Progenitor cell of endocrine pancreas (in vitro differentiated cells): ENCODE measurements at places on chromosomes 6 and 20. TPM values are rescaled to one million over a fixed set of nuclear protein-coding genes. Genes with fewer than 3 reads are reported as not detected.

- H3K4me1 ChIP-seq = no peaks in the 10 kb centered on the region
- no peak for DNase-seq
- H3K27me3 ChIP-seq = peaks cover 4% of the 10 kb centered on the region
- H3K27ac ChIP-seq = no peak overlapping the region
These were observed 370.2 kb upstream of the EPHA7 start for GRCh38 chr6:93789532-93789931.

DNA sequence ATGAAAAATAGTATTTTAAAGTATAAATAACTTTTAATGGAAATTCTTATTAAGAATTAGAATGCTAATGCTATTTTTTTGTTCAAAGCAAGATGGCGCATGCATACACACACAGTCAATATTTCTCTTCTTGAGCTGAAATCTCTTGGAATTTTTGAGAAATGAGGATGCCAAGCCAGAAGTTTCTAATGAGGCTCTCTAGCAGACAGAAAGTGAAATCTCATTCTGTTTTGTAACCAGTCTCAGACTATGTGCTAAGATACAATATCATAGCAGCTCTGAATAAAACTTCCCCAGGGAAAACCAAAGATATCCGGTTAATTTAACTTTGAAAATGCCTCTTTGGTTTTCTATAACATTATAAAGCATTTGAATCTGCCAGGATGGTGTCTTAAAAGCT is 97.2 kb upstream of the HDAC2 start:
- no peak overlapping the region for H3K4me3 ChIP-seq
- H3K4me1 ChIP-seq = no peaks in the 10 kb centered on the region
- no peak for DNase-seq
- H3K36me3 ChIP-seq = no peaks in the 10 kb centered on the region

DNA sequence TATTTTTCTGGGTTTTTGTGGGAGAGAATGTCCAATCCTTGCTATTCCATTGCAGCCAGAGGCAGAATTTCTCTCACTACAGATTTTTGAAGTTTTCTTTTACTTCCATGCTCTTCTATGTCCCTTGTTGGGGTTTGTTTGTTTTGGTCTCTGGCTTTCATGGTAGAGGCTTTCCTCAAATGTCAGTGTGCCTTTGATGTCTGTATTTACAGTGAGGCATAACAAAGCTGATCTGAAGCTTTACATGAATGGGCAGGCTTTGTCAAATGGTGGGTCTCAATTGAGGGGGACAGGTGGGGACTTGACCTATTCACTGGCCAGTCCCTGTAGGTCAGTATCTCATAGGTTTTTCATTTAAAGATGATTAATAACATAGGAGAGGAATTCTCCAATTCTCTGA is 8.6 kb upstream of the CARMIL1 start:
- H3K27me3 ChIP-seq = no peaks in the 10 kb centered on the region
- DNase-seq = no peak
- peaks cover 2% of the 10 kb centered on the region for H3K4me1 ChIP-seq
- H3K4me3 ChIP-seq = no peak overlapping the region
- no peaks in the 10 kb centered on the region for H3K36me3 ChIP-seq

GRCh38 chr6:42197555-42198362 is 3.0 kb upstream of the GUCA1B start:
- no peak overlapping the region for H3K27ac ChIP-seq
- H3K4me3 ChIP-seq = no peak overlapping the region
- H3K36me3 ChIP-seq = peaks cover 6% of the 10 kb centered on the region
- H3K4me1 ChIP-seq = peaks cover 10% of the 10 kb centered on the region
- H3K27me3 ChIP-seq = peaks cover 3% of the 10 kb centered on the region

DNA sequence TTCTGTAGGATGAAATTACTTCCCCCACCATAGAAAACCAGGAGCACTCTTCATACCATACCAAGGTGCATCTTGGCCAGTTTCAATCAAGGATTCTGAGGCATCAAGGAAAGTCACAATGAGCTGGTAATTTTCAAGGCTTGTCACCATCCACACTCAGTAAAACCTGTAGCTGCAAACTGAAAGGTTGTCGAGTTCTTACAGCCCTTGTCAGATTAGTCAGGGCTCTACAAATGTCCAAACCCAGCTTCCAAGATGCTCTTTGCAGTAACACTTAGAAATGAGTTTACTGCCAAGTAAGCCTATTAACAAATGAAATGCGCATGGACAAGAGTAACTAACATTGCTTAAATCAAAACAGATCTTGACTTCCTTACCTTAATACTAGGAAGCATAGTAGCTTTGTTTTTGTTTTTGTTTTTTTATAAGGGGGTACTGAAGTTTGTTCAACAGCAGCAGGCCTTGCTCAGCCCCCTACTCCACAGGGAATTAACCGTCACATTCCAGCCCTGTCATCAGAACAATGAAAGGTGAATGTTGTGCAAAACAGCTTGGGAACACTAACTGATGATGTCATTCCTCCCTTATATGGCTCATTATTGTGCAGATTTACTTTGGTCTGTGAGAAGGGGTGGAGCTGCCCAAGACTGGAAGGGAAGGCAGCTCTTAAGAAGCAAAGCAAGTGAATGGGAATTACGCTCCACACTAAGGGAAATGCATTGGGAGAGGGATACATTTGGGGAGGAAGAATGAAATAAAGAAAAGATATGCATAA is 49.9 kb upstream of the TMEM30A start:
- H3K27me3 ChIP-seq = no peaks in the 10 kb centered on the region
- DNase-seq = no peak
- peaks cover 13% of the 10 kb centered on the region for H3K4me1 ChIP-seq
- H3K4me3 ChIP-seq = no peak overlapping the region

- DNase-seq = no peak
- H3K4me1 ChIP-seq = peaks cover 8% of the 10 kb centered on the region
- H3K27ac ChIP-seq = no peak overlapping the region
- peaks cover 6% of the 10 kb centered on the region for H3K27me3 ChIP-seq
- no peak overlapping the region for H3K4me3 ChIP-seq
These were observed 9.2 kb downstream of the SLCO4A1 start for GRCh38 chr20:62651285-62652021.

DNA sequence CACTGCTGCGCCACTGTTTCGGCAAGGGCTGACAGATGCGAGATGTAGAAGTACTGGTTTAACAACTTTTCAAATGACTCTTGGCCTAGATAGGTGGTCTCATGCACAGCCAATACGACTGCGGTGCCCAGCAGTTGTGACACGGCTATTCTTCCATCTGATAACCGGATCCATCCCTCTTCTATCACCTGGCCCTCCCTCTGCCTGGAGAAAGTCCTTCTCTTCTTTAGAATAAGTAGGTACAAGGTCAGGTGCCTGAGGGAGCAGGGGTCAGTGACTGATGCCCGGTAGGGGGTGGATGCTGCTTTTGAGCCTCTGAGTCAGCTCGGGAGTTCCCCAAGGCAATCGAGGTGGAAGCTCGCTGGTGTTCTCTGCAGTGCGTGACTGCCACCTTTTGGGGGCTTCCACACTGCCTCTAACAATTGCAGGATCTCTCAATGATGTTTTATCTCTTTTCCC is 166.8 kb upstream of the GRIK2 start:
- no peaks in the 10 kb centered on the region for H3K4me1 ChIP-seq
- no peak overlapping the region for H3K4me3 ChIP-seq
- H3K27ac ChIP-seq = peak overlapping the region; percentile 45
- peak; percentile 9 for DNase-seq
- H3K36me3 ChIP-seq = no peaks in the 10 kb centered on the region

GRCh38 chr6:25971187-25971821 is 8.7 kb downstream of the TRIM38 start:
- no peak overlapping the region for H3K4me3 ChIP-seq
- peaks cover 18% of the 10 kb centered on the region for H3K4me1 ChIP-seq
- DNase-seq = no peak
- no peak overlapping the region for H3K27ac ChIP-seq
- H3K27me3 ChIP-seq = no peaks in the 10 kb centered on the region
- H3K36me3 ChIP-seq = peaks cover 29% of the 10 kb centered on the region

DNA sequence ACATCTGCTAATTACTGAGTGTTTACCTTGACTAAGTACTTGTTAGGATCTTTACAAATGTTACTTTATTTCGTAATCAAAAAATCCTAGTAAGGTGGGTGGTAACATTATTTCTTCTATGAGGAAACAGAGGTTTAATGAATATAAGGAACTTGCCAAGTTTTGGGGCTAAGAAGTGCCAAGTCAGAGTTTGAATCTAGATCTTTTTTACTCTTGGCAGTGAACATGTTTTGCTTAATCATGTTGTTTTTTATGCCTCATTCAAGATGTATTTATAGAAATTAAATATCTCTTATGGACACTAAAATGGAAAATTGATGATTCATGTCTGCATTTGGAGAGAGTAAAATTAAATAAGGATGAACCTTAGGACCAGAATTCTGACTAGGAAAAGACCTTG is 393.7 kb downstream of the UTRN start:
- no peak overlapping the region for H3K27ac ChIP-seq
- no peak overlapping the region for H3K4me3 ChIP-seq
- no peaks in the 10 kb centered on the region for H3K4me1 ChIP-seq

PACRG gene
- 2.4 TPM in 2 replicates for total RNA-seq

DNA sequence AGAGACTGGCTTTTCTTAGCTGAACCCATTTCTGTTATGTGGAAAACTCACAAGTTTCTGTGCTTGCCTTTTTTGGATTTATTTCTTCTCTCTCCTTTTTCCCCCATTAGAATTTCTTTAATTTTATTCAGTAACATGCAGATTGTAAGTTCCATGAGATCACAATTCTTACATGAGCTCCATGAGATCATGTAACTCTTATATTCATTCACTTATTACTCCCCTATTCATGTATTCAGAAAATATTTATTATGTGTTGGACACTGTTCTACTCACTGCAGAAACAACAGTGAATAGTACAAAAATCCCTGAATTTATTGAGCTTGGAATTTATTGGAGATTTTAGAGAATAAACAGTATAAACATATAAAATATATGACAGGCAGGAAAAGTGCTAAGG is 105.8 kb downstream of the INSM1 start:
- peaks cover 1% of the 10 kb centered on the region for H3K4me1 ChIP-seq
- no peak overlapping the region for H3K4me3 ChIP-seq
- no peaks in the 10 kb centered on the region for H3K27me3 ChIP-seq
- no peak overlapping the region for H3K27ac ChIP-seq

FABP7 gene
- total RNA-seq = 6.8 and 7.2 TPM in 2 replicates

DNA sequence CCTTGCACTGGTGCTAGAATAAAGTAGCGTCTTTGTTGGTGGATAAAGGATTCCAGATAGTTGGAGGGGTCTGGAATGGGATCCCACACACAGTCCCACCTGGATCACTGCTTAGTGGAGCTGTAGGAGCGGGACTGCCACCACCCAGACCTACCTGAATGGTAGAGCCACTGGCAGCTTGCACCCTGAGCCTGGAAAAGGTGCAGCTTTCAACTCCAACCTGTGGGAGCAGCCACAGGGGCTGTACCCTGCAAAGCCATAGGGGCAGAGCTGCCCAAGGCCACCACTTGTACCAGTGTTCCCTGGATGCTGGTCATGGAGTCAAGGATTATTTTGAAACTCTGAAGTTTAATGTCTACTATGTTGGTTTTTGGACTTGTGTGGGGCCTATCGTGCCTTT is 26.9 kb downstream of the VTA1 start:
- H3K36me3 ChIP-seq = peaks cover 37% of the 10 kb centered on the region
- no peak for DNase-seq
- no peaks in the 10 kb centered on the region for H3K27me3 ChIP-seq
- no peaks in the 10 kb centered on the region for H3K4me1 ChIP-seq
- no peak overlapping the region for H3K27ac ChIP-seq
- H3K4me3 ChIP-seq = no peak overlapping the region

PSMG4 gene
- total RNA-seq = 17.7 and 18.9 TPM in 2 replicates

GRCh38 chr6:107542192-107542668 is 52.3 kb downstream of the SOBP start:
- H3K27me3 ChIP-seq = no peaks in the 10 kb centered on the region
- H3K36me3 ChIP-seq = peaks cover 7% of the 10 kb centered on the region
- H3K27ac ChIP-seq = peak overlapping the region; percentile 8
- DNase-seq = no peak
- H3K4me3 ChIP-seq = no peak overlapping the region

DNA sequence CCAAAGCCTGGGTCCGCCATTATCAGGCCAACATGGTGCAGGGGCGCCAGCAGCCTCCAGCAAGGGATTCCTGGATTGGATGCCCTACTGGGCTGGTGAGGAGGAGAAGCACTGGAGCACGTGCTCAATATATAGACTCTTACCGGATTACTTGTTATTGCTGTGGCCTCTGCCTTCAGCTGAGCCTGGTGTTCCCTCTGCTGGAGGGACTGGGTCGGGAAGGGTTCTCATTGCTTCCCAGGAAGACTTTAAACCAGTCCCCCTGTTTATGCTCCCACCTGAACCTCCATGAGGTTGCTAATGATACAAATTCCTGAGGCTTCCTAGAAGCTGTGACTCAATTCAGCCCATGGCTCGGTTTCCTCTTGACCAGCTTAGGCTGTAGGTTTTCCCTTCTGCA is 186.7 kb upstream of the ARID1B start:
- H3K27ac ChIP-seq = no peak overlapping the region
- no peaks in the 10 kb centered on the region for H3K36me3 ChIP-seq
- no peak for DNase-seq

DEFB132 gene
- total RNA-seq = not detected in 2 replicates

DNA sequence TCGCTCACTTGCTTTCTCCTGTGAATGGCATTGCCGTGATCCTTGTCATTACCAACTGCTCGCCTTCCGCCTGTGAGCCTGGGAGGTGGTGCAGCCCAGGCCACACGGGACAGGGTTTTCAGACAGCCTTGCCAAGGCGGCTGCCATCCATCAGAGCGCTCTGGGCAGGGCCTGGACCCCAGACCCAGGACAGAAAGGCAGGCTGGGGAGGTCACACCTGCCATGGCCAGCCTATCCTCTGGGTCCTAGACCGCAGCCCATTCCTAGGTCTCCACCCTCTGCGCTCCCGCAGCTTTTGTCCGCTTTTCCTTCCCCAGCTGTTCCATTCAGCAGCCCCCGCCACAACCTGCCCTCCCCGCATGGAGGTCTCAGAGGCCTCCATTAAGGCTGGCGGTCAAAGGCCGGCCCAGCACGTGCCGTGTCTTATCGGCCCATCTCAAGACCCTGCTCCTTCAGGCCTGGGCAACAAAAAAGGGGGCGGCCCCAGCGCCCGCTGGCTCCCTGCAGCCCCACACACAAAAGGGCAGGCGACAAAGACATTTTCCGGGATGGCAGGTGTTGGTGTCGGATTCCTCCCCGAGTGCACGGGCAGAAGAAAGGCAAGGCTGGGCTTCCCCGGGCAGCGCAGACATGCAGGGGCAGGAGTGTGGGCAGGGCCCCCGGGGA is 28.1 kb downstream of the INSM1 start:
- peaks cover 9% of the 10 kb centered on the region for H3K4me1 ChIP-seq
- no peaks in the 10 kb centered on the region for H3K27me3 ChIP-seq
- H3K36me3 ChIP-seq = peaks cover 31% of the 10 kb centered on the region
- peak overlapping the region; percentile 73 for H3K27ac ChIP-seq
- no peak for DNase-seq
